ENCODE measurements at places on chromosomes 3 and 15. TPM values are rescaled to one million over a fixed set of nuclear protein-coding genes. Genes with fewer than 3 reads are reported as not detected.

The PLA2G4E gene
- total RNA-seq = not detected

The SCG3 gene
- not detected for total RNA-seq

The PLCB2 gene
- not detected for total RNA-seq

The TTC14 gene
- total RNA-seq = 47.2 TPM

The ZNF860 gene
- 2.8 TPM for total RNA-seq

The GOLGA8G gene
- total RNA-seq = not detected

The FGF7 gene
- 233 TPM for total RNA-seq

The GOLGB1 gene
- 80.9 TPM for total RNA-seq

The ROBO2 gene
- total RNA-seq = 1.1 TPM

The DPPA2 gene
- not detected for total RNA-seq

The SLC38A3 gene
- 0.11 TPM for total RNA-seq

The IL17RC gene
- 51.8 TPM for total RNA-seq

The CLRN1 gene
- total RNA-seq = not detected

The FBXO40 gene
- not detected for total RNA-seq

The TMC3 gene
- total RNA-seq = not detected

The IGDCC3 gene
- total RNA-seq = not detected

The ARGFX gene
- total RNA-seq = not detected

The CCR4 gene
- not detected for total RNA-seq

The SLC12A8 gene
- 1.6 TPM for total RNA-seq

The GOLGA8H gene
- 1.4 TPM for total RNA-seq

The PIF1 gene
- 9.9 TPM for total RNA-seq

The LRRIQ4 gene
- under 0.01 TPM for total RNA-seq

The SAMD7 gene
- total RNA-seq = not detected

The MINAR1 gene
- total RNA-seq = 1.2 TPM

The TM4SF1 gene
- total RNA-seq = 630 TPM

The ARL14 gene
- 0.11 TPM for total RNA-seq

The PLEKHO2 gene
- 60.5 TPM for total RNA-seq

The NEK11 gene
- total RNA-seq = 11.6 TPM

The SPINK8 gene
- total RNA-seq = not detected

The HYKK gene
- 4.7 TPM for total RNA-seq

The LRTM1 gene
- total RNA-seq = not detected

The SKOR1 gene
- 0.11 TPM for total RNA-seq

The MOBP gene
- not detected for total RNA-seq

The PP2D1 gene
- not detected for total RNA-seq

The GTF2A2 gene
- total RNA-seq = 31.5 TPM

The DLEC1 gene
- 0.54 TPM for total RNA-seq

The CD276 gene
- total RNA-seq = 125 TPM

The TOP2B gene
- 120 TPM for total RNA-seq

The MKRN3 gene
- total RNA-seq = not detected

The TMEM266 gene
- 0.26 TPM for total RNA-seq

The ANKRD34C gene
- not detected for total RNA-seq

Data from articular chondrocyte of knee joint (primary cell).